CD4-positive, alpha-beta memory T cell (primary cell): ENCODE measurements at places on chromosomes 4 and X. TPM values are rescaled to one million over a fixed set of nuclear protein-coding genes. Genes with fewer than 3 reads are reported as not detected.

Gene PDCL2
- total RNA-seq: not detected

Gene XG
- 0.32 TPM for total RNA-seq

GRCh38 chr4:185941461-185941860 is 127.5 kb upstream of the TLR3 start:
- H3K27ac ChIP-seq: no peak overlapping the region
- no peak for DNase-seq
- no peaks in the 10 kb centered on the region for H3K27me3 ChIP-seq
- no peak overlapping the region for H3K4me3 ChIP-seq
- no peaks in the 10 kb centered on the region for H3K36me3 ChIP-seq

- H3K4me1 ChIP-seq: no peaks in the 10 kb centered on the region
- H3K36me3 ChIP-seq: peaks cover 35% of the 10 kb centered on the region
- no peak overlapping the region for H3K4me3 ChIP-seq
- DNase-seq: no peak
- no peak overlapping the region for H3K27ac ChIP-seq
Observed at GRCh38 chr4:25258980-25259578, 25.2 kb downstream of the PI4K2B start.

Gene NLGN4X
- total RNA-seq: not detected

Gene FGG
- total RNA-seq: not detected

DNA sequence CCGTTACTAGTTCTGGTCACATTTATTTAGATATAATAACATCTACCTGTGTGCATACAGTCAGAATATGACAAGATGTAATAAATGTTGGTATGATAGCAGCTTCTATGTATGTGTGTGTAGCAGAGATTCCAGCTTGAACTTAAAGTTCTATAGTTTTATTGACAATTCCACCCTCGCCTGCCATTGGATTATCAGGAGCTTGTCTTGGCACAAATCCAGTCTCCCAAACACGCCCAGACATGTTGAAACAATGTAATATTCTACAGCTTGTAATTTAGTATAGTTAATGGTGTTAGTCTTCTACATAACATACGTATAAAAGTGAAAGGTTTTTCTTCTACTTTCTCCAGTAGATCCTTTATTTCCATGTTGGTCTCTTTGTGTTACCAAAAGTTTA is 44.4 kb downstream of the BBS12 start:
- no peak overlapping the region for H3K4me3 ChIP-seq
- no peaks in the 10 kb centered on the region for H3K27me3 ChIP-seq

DNA sequence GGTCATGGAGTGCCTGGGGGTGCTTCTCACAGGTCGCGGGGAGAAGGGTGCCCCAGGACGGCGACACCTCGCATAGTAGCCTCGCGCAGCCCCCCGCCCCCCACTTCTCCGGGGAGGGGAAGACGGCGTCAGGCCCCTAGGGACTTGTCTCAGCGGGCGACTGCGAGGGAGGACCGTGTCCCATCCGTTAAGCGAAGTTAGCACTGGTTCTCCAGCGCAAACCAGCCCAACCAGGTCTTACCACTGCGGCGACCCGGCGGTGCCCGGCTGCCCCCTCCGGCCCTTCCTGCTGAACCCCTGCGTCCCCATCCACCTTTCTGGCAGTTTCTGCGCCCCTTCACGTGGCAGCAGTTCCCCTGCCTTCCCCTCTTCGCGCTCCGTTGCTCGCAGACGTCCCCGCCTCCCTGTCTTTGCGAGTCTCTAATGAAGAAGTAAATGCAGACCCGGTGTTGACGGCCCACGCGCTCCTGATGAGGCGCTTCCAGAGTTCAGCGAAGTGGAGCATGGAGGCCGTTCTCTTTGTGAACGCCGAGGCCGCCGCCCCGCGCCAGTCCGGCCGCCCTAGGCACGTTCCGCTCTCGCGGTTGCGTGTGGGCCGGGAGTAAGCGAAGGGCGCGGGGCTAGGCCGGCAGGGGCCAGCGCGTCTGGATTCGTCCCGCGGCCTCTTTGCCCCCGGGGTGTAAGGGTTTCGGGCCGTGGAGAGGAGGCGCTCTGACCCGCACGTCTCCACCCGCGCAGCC is 3.0 kb downstream of the SLIT2 start:
- H3K27me3 ChIP-seq: no peaks in the 10 kb centered on the region
- no peak for DNase-seq
- no peaks in the 10 kb centered on the region for H3K36me3 ChIP-seq
- no peak overlapping the region for H3K27ac ChIP-seq

- DNase-seq: no peak
- no peak overlapping the region for H3K4me3 ChIP-seq
- no peaks in the 10 kb centered on the region for H3K27me3 ChIP-seq
- no peaks in the 10 kb centered on the region for H3K36me3 ChIP-seq
- no peaks in the 10 kb centered on the region for H3K4me1 ChIP-seq
Observed at GRCh38 chr4:107870916-107871786, 46.4 kb downstream of the SGMS2 start.

DNA sequence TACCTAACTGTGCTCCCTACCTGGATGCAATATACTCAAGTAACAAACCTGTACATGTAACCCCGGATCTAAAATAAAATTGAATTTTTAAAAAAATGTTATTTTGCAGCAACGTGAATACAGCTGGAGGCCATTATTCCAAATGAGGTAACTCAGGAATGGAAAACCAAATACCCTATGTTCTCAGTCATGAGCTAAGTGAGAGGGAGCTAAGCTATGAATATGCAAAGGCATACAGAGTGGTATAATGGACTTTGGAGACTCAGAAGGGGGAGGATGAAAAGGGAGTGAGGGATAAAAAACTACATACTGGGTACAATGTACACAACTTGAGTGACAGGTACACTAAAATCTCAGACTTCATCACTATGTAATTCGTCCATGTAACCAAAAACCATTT is 78.6 kb downstream of the CENPC start:
- no peaks in the 10 kb centered on the region for H3K4me1 ChIP-seq
- no peak overlapping the region for H3K4me3 ChIP-seq
- DNase-seq: no peak
- no peak overlapping the region for H3K27ac ChIP-seq
- H3K36me3 ChIP-seq: peaks cover 7% of the 10 kb centered on the region

Gene HMX1
- not detected for total RNA-seq

DNA sequence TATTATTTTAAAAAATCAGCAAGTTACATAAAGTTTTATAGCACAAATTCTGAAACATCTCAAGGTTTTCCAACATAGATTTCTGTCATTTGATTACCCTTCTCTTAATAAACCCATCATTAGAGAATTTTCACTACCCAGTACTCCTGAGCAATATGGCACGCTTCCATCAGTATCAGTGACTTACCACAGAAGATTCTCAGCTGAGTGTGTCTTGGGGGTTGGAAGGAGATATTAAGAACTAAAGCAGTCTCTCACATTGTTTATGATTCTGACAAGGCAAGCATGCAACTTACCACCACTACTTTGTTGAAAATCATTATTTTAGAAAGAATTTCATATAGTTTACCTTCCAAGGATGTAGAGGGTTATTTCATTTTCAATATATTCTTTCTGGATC is 67.7 kb downstream of the INPP4B start:
- no peak overlapping the region for H3K4me3 ChIP-seq
- no peak for DNase-seq
- H3K27me3 ChIP-seq: no peaks in the 10 kb centered on the region

DNA sequence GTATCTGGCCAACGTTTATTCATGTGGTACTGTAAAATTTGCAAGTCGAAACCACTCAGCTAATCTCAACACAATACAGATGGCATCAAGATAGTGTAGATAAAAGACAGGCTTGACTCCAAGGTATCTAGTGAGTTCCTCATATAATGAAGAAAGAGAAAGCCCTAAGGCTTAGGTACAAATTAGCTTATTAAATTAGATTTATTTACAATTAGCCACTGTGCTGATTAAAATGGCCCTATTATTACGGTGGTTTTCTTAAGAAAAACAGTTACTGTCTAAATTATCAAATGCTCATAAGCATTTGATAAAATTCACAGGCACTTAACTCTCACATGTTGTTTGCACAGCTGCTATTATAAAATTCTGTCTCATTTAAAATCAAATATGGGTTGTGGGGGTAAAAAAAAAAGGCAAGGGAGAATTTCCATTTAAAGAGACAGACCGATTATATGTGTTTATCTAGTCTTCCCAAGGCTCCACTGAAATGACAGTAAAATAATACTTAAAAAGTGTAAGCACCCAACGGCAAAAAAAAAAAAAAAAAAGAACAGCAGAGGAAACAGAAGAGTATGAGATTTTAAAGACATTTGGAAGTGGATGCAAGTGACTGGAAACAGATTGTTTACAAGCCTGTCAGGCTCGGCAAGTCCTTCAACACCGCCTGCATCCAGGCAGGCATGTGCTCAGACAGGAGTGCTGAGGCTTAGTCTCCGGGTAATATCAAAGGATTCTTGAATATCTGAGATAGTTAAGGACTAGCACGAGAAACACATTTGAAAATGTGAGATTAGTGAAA is 55.1 kb downstream of the FAM13A start:
- H3K4me3 ChIP-seq: no peak overlapping the region
- no peaks in the 10 kb centered on the region for H3K4me1 ChIP-seq
- no peaks in the 10 kb centered on the region for H3K27me3 ChIP-seq

DNA sequence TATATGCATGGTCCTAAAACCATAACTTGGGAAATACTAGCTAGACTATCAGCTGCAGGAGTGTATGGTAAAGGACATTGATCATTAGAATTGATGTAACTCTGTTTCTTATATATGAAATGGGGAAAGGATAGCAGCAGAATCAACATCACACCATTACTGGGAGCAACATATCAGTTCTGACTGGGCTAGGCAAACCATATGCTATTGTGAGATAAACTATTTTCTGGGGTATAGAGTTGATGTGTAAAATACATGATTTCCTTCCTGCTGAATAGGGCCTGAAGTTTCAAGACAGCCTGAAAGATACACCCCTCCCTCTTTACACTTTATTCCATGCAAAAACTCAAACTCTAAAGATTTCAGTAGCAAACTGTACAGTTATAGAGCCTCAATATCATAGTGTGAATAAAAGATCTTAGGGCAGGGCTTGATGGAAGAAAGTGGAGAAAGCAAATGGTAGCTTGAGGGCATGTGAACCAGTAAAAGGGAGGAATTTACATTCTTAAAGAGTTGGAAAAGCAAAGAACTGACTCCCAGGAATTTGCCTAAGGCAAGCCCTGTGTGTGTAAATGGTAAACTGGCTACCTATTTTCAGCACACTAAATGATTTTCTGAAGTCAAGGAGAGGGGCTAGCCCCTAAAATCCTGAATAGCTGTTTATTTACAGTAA is 404.1 kb downstream of the MAPK10 start:
- no peak overlapping the region for H3K4me3 ChIP-seq
- no peaks in the 10 kb centered on the region for H3K36me3 ChIP-seq
- no peaks in the 10 kb centered on the region for H3K27me3 ChIP-seq
- H3K4me1 ChIP-seq: no peaks in the 10 kb centered on the region
- no peak overlapping the region for H3K27ac ChIP-seq
- DNase-seq: no peak

DNA sequence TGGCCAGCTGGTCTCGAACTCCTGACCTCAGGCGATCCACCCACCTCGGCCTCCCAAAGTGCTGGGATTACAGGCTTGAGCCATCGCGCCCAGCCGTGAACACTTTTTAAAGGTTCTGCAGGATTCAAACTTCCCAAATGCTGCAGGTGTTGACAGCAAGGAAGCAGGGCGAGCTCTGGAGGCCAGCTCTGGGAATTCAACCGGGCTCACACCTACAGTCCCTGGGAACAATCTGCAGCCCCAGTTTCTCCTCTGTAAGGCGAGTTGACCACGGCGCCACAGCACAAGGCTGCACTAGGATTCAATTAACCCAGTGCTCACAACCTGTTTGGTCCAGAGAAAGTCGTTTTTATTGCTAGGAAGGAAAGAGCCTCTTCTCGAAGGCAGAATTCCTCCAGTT is 1.6 kb downstream of the MTNR1A start:
- H3K27ac ChIP-seq: no peak overlapping the region
- no peak overlapping the region for H3K4me3 ChIP-seq
- no peak for DNase-seq
- H3K4me1 ChIP-seq: no peaks in the 10 kb centered on the region

- no peaks in the 10 kb centered on the region for H3K36me3 ChIP-seq
- no peak overlapping the region for H3K27ac ChIP-seq
Observed at GRCh38 chrX:63250253-63250868, 100.8 kb downstream of the SPIN4 start.

GRCh38 chr4:16827794-16828724 is 70.4 kb downstream of the LDB2 start:
- H3K27me3 ChIP-seq: no peaks in the 10 kb centered on the region
- no peaks in the 10 kb centered on the region for H3K4me1 ChIP-seq
- no peak overlapping the region for H3K4me3 ChIP-seq
- H3K36me3 ChIP-seq: no peaks in the 10 kb centered on the region
- no peak for DNase-seq
- H3K27ac ChIP-seq: no peak overlapping the region

DNA sequence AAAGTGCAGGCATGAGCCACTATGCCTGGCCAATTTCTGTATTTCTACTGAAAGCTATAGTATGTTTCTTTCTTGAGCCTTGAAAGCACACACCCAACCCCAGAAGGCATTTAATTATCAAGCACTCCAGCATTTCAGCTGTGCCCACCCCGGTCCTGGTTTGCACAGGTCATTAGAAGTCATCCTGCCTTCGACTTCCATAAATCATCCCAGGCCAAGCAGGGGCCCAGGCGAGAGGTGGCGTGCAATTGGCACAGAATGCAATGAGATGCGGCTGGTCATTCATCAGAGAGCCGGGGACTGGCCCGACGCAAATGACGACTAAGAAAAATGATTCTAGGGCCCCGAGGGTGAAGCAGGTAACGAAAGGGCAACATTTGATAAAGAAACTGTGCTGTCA is 24.8 kb upstream of the CRMP1 start:
- no peaks in the 10 kb centered on the region for H3K36me3 ChIP-seq
- DNase-seq: no peak
- no peaks in the 10 kb centered on the region for H3K27me3 ChIP-seq

DNA sequence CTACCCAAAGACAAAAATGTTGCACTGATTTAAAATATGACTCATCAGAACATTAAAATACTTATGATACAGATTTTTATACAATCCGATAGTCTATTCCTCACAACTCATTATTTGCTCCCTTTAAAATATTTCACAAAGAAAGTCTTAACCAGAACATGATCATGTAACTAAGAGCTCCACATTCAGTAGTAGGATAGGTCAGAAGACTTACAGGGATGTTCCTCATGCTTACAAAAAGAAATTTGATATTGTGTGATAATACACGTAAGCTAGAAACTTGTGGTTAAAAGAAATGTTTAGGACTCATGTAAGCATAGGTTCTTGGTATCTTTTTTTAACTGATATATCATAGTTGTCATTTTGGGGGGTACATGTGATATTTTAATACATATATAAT is 235.9 kb downstream of the PALLD start:
- no peaks in the 10 kb centered on the region for H3K4me1 ChIP-seq
- DNase-seq: no peak
- no peak overlapping the region for H3K4me3 ChIP-seq
- no peaks in the 10 kb centered on the region for H3K36me3 ChIP-seq
- H3K27ac ChIP-seq: no peak overlapping the region

Gene CLDN22
- not detected for total RNA-seq

Gene GLRA3
- total RNA-seq: not detected

Gene ADH6
- not detected for total RNA-seq
